Astrocyte (in vitro differentiated cells and primary cell): ENCODE measurements at places on chromosomes 7 and 10. TPM values are rescaled to one million over a fixed set of nuclear protein-coding genes. Genes with fewer than 3 reads are reported as not detected.

Gene RPEL1
- not detected in 2 replicates for total RNA-seq

GRCh38 chr10:98006266-98006665 lies 24.2 kb downstream of the CRTAC1 start:
- no peak for DNase-seq

Gene AKR1C8
- total RNA-seq: not detected in 2 replicates

DNA sequence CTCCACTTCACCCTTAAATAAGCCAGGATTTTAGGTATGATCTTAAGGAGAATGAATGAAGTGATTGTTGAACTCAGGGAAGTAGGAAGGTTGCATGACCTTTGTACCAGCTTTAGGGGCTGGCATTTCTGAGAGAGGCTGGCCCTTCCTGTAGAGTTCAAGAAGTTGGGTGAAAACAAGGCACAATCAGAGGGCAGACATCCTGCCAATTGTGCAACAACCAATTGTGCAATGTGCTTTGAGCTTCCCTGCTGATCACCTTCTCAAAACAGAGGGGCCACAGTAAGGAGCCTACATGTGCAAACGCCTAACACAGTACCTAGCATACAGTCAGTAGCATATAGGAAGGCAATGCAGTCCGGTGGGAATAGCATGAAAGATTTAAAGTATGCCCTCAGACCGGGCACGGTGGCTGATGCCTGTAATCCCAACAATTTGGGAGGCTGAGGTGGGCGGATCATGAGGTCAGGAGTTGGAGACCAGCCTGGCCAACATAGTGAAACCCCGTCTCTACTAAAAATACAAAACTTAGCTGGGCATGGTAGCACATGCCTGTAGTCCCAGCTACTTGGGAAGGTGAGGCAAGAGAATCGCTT lies 5.4 kb downstream of the CPVL start:
- no peak for DNase-seq

DNA sequence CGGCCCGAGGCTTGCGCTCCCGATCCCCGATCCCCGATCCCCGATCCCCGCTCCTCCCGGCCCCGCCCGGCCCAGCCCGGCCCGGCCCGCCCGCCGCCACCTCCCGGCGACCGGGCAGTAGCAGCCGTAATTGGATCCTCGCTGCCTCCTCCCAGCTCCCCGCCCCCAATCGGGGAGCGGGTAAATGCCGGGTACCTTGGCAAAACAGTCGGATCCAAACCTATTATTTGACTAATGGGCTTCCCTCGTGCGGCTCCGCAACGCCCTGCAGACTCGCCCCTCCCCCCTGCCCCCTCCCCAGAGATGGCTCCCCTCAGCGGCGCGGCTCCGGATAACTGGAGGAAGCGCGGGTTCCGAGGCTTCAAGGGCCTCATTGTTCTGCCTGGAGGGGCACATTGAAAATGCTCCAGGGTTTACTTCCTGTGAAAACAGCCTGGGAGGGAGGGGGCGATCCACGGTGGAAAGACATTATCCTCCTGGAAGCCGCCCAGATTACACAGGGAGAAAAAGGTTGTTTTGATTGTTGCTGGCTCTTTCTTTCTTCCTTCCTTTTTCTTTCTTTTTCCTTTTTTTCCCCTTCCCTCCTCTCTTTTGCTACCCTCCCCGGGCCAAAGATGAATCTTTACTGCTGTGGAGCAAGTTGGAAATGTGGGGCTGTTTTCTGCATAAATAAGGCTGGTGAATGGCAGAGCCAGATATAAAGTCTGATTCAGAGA lies 94.7 kb upstream of the ZMIZ1 start:
- peak; percentile 65 for DNase-seq

GRCh38 chr10:72953687-72954086 lies 919 bp downstream of the PLA2G12B start:
- DNase-seq: no peak

Gene CYP2C9
- total RNA-seq: not detected in 2 replicates

GRCh38 chr7:105877736-105878135 lies 1.3 kb upstream of the ATXN7L1 start:
- DNase-seq: no peak

Gene GPR146
- 1.7 and 3.4 TPM in 2 replicates for total RNA-seq

DNA sequence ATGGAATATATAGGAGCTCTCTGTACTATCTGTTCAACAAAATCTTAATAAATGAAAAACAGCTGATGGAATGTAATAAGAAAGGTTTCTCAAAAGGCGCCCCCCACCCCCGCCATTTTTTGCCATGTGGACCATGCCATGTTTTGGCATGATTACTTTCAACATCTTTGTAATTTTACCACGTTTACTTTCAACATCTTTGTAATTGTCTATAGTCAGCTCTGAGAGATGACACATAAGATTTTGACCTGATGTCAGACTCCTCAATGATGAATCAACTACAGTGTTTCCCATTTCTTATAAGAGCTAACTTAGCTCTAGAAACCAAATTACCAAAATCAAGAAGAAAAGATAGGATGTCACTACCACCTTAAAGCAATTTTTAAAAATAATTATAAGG lies 144.9 kb upstream of the AHR start:
- DNase-seq: no peak

Gene CDK13
- 43.7 and 45.3 TPM in 2 replicates for total RNA-seq

Gene OPALIN
- total RNA-seq: not detected in 2 replicates

GRCh38 chr7:138186951-138187351 lies 110.7 kb downstream of the AKR1D1 start:
- peak; percentile 87 for DNase-seq

DNA sequence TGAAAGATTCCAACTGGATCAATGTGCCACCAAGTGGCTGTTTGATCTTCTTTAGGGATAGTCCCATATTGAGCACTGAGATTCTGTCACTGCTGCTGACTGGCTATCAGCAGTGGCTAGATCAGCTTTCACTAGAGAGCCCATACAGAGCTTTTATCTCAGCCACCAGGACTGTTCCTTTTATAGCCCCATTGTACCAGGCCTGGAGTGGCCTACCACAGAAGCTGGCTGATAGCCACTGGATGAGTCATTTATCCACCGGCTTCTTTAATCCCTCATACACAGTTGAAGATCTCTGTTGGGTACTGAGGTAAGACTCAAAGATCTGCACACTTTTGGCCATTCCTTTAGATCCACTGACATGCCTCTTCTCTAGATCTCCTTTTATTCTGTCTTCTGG lies 1101.1 kb downstream of the SORCS3 start:
- no peak for DNase-seq

DNA sequence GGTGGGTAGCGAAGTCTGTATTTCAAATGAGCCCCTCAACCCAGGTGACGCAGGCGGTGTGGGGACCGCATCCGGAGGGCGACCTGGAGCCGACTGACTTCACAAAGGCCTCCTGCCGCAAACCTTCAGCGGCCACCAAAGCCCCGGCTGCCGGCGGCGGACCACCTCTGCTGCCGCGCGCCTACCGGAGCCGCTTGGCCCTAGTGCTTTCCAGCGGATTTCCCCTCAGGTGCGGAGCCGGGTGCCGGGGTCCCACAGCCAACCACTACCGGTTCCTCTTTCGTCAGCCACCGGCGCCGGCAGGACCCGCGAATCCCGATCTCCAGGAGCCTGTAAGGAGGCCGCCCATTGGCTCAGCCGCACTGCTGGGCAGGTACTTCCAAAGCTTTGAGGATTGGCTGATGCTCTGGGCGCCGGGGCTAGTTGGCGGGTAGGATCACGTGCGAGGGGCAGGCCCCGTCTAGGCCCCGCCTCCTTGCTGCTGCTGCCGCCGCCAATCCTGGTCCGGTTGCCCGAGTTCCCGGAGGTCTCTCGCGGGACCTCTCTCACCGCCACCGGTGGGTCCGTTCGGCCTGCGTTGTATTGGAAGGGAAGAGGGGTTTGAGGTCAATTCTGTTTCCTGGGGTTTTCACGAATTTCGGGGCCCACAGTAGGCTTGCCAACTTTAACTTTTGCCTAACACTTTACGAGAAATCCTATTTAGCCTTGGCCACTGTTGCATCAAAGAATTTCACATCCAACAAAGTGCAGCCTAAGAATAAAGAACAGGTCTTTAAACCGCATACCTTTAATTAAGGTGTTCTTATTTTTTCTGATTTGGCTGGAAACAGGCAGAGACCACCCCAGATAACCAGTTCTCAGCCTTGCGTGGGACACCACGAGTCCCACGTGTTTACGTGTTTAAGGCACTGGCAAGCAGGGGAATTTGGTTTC lies at the start of gene GSTO2:
Gene GSTO2, plus strand, starts transcription at position 472 of the 933 bp plus-strand sequence. CDS start 5,732 bp downstream, outside the sequence.
- DNase-seq: peak; percentile 97

DNA sequence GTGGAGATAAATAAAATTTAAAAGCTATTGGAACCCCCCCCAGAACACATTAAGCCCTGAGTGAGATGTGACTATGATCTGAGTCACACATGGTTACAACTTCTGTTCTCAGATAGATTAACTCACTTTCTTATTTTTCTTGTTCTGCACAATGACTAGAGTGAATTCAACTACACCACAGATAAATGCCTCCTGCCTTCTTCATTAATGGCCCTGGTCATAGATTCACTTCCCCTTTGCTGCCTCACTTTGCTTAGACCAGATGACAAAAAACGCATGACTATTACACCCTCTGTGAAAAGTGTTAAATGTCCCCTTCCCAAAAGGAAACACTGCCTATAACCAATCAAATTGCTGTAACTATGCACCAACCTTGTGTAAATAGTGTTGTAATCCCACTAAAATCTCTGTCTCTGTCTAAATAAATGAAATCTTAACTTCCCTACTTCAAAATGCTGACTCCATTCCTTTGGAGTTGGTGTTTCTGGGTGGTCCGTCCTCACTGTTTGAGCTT lies 49.4 kb downstream of the AKR1D1 start:
- peak; percentile 66 for DNase-seq

- peak; percentile 91 for DNase-seq
Measured at GRCh38 chr7:55552320-55553023, 19.8 kb downstream of the VOPP1 start.

DNA sequence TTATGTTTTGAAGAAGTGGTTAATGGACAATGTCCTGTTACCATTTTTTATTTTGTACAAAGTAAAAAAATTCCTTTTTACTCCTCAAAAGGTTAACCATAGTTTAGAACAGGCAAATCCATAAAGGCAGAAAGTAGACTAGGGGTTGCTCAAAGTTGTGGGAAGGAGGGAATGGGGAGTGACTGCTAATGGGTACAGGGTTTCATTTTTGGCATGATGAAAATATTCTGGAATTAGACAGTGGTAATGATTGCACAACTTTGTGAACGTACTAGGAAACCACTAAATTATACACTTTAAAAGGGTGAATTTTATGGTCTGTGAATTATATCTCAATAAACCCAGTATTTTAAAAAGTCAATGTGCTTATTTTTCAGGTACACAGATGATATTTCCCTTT lies 35.4 kb upstream of the CDK14 start:
- peak; percentile 71 for DNase-seq
